ENCODE measurements at places on chromosomes 16 and 17.

- peaks cover 4% of the 10 kb centered on the region for H3K36me3 ChIP-seq
- peaks cover 15% of the 10 kb centered on the region for H3K27me3 ChIP-seq
- DNase-seq, result peak; percentile 46
- peak overlapping the region; percentile 90 for H3K27ac ChIP-seq
Measured at GRCh38 chr17:49851387-49852291, 3.8 kb upstream of the TAC4 start.

- H3K27ac ChIP-seq, result no peak overlapping the region
- peaks cover 39% of the 10 kb centered on the region for H3K4me1 ChIP-seq
- H3K27me3 ChIP-seq, result peaks cover 54% of the 10 kb centered on the region
- no peak overlapping the region for H3K4me3 ChIP-seq
Measured at GRCh38 chr16:75377729-75378386, 55.4 kb downstream of the CFDP1 start.

- peaks cover 5% of the 10 kb centered on the region for H3K36me3 ChIP-seq
- H3K4me1 ChIP-seq, result peaks cover 22% of the 10 kb centered on the region
- no peak overlapping the region for H3K27ac ChIP-seq
- no peaks in the 10 kb centered on the region for H3K27me3 ChIP-seq
- no peak overlapping the region for H3K4me3 ChIP-seq
Measured at GRCh38 chr16:81554979-81555378, 110.4 kb downstream of the CMIP start.

DNA sequence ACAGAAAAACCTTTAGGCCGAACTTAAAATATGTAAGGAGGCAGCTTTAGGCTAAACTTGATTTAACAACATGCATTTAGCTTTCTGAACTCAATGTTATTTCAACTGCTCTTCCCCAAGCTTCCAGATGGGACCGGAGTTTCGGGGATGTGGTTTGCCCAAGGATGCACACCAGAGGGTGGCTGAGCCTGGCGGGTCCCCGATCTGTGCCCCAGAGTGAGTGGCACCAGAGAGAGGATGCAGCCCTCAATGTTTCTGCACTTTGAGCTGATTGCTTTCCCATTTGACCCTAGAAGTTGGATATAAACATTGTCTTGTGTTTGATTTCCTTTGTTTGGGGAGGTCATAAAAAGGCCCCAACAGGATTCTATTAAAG, 348.0 kb upstream of the TNRC6C start:
- DNase-seq, result no peak
- no peaks in the 10 kb centered on the region for H3K27me3 ChIP-seq
- H3K36me3 ChIP-seq, result peaks cover 4% of the 10 kb centered on the region
- peaks cover 20% of the 10 kb centered on the region for H3K4me1 ChIP-seq
- peak overlapping the region; percentile 63 for H3K4me3 ChIP-seq

DNA sequence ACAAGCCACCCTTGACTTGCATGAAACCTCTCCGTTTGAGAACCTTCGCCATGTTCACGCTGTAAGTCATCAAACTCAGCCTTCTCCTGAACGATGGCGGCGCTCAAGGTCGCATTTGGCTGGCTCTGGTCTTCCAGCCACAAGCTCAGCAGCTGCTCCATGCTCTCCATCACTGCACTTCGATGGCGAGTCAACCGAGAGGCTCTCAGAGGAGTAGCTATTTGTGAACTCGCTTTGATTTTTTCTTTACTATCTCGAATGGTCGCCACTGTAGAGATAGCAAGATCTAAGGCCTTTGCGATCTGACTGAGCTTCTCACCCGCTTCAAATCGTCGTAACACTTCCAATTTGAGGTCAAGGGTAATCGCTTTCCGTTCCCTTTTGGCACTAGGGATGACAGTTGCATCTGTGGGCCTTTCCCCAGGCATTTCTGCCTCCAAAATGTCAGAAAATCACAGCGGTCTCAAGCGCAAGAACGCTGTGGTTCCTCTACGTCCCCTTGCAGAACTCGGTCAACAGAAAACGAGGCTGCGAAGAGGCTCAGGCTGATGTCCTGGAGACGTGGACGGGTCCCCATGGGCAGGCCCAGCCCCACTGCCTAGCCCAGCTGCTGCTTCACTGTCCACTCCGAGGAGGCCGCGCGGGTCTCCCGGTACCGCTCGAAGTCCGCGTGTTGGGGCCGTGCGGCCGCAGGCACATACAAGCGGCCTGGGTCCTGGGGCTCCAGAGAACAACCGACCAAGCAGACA, 23.1 kb downstream of the DEF8 start:
- peak overlapping the region; percentile 99 for H3K27ac ChIP-seq
- H3K4me3 ChIP-seq, result peak overlapping the region; percentile 100
- peaks cover 26% of the 10 kb centered on the region for H3K4me1 ChIP-seq
- H3K36me3 ChIP-seq, result peaks cover 21% of the 10 kb centered on the region

GRCh38 chr17:77571155-77571981, 387.1 kb upstream of the TNRC6C start:
- no peak for DNase-seq
- H3K4me1 ChIP-seq, result peaks cover 8% of the 10 kb centered on the region
- H3K4me3 ChIP-seq, result peak overlapping the region; percentile 70
- H3K27me3 ChIP-seq, result peaks cover 42% of the 10 kb centered on the region
- H3K36me3 ChIP-seq, result no peaks in the 10 kb centered on the region

DNA sequence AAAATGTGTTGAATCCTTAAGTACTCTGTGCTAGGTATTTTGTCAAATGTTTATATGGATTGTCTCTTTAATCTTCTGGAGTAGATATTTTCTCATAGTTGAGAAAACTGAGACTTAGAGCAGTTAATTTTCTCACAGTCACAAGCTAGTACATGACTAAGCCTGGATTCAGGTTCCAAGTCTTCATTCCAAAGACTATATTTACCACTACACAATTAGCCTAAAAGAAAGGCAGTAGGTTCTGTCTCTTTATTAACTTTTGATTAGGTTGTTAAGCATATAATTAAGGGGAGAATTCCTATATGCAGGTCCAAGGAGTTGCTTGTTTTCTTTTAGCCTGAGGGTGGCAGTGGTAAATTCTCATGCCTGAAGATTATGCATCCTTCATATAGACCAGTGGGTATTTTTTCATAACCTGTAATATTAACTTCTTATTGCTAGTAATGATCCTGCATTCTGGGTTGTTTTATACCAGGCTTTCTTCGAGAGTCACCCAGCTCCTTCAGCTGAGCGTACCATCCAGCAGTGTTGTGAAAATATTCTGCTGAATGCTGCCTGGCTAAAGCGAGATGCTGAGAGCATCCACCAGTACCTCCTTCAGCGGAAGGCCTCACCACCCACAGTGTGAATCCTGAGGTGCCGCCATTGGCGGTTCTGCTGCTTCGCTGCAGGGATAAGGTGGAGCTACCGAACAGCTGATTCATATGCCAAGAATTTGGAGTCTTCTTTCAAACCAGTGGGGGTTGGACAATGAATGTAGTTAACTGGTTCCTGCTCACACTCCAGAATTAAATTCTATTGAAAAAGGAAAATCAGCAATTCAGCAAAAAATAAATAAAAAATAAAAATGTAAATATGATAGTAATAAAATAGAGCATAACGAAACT, 28.2 kb upstream of the KPNB1 start:
- peaks cover 30% of the 10 kb centered on the region for H3K36me3 ChIP-seq
- DNase-seq, result no peak
- no peaks in the 10 kb centered on the region for H3K27me3 ChIP-seq

- H3K27me3 ChIP-seq, result peaks cover 15% of the 10 kb centered on the region
- H3K4me1 ChIP-seq, result peaks cover 30% of the 10 kb centered on the region
- no peak overlapping the region for H3K27ac ChIP-seq
Measured at GRCh38 chr17:63988127-63988478, 10.0 kb upstream of the PRR29 start.

DNA sequence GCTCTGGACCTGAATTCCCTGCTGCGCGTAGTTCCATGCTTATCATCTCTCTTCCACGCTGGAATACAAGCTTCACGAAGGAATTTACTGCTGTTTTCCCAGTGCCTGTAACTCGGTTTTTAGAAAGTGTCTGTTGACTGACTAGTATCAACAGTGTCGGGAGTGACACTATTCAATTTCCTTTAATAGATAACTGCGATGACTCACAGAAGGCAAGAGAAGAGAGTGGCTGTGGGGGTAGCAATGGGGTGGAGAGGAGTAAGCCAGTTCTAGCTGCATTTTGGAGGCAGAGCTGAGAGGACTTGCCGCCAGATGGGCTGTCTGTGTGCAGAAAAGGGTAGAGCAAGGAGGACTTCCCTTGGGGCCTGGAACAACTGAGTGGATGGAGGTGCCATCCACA, 25.2 kb downstream of the B4GALNT2 start:
- H3K4me1 ChIP-seq, result no peaks in the 10 kb centered on the region
- no peak overlapping the region for H3K27ac ChIP-seq
- H3K36me3 ChIP-seq, result no peaks in the 10 kb centered on the region

DNA sequence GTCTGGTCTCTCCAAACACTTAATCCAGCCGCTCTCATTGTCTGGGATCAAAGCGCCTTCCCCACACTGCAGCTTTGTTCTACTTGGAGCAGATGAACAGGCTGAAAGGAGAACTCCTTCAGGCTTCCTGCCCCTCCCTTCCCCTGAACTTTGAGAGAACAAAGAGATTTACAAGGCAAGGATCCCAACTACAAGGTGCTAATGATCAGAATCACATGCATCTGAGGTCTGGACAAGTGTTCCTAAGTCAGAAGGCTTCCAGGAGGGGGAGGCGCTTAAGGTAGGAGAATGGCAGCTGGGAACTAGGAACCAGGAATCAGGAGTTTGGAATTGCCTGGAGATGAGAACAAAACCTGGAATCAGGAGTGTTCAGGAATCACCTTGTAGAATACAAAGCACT, 606.3 kb upstream of the CDH11 start:
- no peak overlapping the region for H3K27ac ChIP-seq
- H3K4me3 ChIP-seq, result no peak overlapping the region
- no peak for DNase-seq
- H3K27me3 ChIP-seq, result no peaks in the 10 kb centered on the region

GRCh38 chr17:19553036-19553435, 19.4 kb downstream of the SLC47A1 start:
- DNase-seq, result no peak
- no peak overlapping the region for H3K27ac ChIP-seq
- no peak overlapping the region for H3K4me3 ChIP-seq
- H3K36me3 ChIP-seq, result no peaks in the 10 kb centered on the region
- H3K4me1 ChIP-seq, result no peaks in the 10 kb centered on the region

GRCh38 chr16:57795431-57795878, 6.8 kb downstream of the KIFC3 start:
- H3K27ac ChIP-seq, result no peak overlapping the region
- H3K36me3 ChIP-seq, result no peaks in the 10 kb centered on the region
- peaks cover 19% of the 10 kb centered on the region for H3K27me3 ChIP-seq
- no peak overlapping the region for H3K4me3 ChIP-seq
- H3K4me1 ChIP-seq, result peaks cover 13% of the 10 kb centered on the region

DNA sequence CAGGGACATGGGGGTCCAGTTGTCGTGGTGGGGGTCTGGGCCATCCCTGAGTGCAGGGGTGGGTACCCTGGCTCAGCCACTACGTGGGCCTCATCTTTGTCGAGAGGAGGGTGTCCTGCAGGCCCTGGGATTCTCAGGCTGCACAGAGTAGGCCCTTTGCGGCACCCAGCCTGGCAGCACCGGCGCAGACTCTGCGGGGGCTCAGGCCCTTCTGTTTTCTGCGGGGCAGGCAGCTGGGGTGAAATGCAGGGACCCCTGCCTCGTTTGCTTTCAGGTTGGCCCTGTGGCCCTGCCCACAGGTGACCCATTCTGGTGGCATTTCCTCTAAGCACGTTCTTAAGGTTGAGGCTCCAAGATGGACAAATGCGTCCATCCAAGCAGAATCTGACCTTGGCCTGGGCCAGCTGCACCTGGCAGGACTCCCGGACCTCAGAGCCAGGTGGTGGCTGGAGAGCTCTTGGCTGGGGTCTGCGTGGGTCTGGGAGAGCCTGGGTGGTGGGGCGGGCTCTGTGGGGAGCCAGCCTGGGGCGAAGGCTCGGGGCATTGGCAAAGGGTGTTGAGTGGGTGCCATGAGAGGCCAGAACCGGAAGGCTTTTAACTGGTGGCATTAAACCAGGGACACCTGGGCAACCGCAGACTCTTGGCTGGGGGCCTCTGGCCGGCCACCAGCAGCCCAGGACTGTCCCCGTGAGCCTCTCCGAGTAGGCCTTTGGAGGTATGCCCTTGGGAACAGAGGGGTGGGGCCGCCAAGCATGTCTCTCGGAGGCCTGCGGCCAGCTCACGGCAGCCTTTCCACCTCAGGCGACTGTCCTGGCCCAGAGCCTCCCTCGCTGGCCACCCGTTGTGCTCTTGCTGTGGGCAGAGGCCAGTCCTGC, 16.9 kb downstream of the PRSS27 start:
- H3K27me3 ChIP-seq, result no peaks in the 10 kb centered on the region
- peaks cover 4% of the 10 kb centered on the region for H3K36me3 ChIP-seq
- DNase-seq, result no peak
- no peaks in the 10 kb centered on the region for H3K4me1 ChIP-seq
- H3K27ac ChIP-seq, result no peak overlapping the region
- no peak overlapping the region for H3K4me3 ChIP-seq

DNA sequence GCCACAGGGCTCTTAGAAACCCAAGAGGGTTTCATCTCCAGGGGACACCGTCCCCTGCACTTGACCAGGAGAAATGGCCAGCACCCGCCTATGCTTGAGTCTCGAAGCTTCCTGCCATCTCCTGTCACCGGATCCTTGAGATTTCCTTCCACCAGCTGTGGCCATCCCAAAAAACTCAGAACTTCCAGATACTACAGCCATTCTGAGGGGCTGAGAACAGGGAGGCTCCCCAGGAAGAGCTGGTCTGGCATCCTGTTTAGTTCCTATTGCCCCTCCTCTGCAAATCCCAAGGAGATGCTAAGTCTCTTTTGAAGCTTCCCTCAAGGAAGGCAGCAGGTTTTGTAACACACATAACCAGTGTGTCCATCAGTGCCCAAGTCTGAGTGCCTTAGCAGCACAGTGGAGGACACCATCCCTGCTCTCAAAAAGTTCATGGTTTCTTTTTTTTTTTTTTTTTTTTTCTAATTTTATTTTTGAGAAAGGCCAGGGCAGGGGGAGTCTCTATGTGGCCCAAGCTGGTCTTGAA, 2.0 kb downstream of the UBALD2 start:
- peaks cover 47% of the 10 kb centered on the region for H3K36me3 ChIP-seq
- peaks cover 51% of the 10 kb centered on the region for H3K4me1 ChIP-seq
- peak overlapping the region; percentile 94 for H3K4me3 ChIP-seq
- no peaks in the 10 kb centered on the region for H3K27me3 ChIP-seq
- H3K27ac ChIP-seq, result peak overlapping the region; percentile 95

DNA sequence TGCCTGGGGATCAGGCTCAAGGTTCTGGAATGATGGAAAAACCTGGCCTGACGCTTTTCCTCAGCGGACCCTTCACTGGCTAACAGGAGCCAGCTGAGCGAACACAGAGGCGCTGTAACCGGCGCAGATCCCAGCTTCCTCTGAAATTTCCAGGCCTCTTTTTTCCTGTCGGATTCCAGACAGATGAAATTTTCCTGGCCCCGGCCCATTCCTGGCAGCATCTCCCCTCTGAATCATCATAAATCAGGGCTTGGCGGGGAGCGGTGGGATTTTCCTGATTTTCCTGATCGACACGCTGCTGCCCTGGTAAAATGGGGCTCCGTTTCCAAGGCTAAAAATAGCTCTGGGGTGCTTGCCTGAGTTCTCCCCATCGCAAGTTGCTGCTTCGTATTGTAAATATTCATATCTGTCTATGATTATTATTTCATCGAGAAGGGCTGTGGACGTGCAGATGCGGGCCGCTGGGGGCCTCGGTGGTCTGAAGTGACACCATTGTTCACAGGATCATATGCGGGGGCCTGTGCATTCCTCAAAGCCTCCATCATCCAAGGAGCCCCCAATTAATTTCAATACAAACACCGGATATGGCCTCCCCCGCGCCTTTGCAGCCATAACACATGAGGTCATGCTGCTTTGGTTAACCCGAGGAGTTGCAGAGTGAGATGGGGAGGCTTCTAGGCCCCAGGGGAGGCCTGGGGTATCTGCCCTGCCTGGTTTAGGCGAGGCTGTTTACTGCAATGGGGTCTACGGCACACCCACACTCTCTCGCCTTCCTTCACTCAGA, 45.8 kb upstream of the ETV4 start:
- H3K27me3 ChIP-seq, result no peaks in the 10 kb centered on the region
- H3K36me3 ChIP-seq, result no peaks in the 10 kb centered on the region
- no peak overlapping the region for H3K27ac ChIP-seq
- DNase-seq, result no peak
- H3K4me3 ChIP-seq, result no peak overlapping the region

All from T-helper 2 cell treated with Interferon-gamma antibody and Interleukin-4, amounts not matched to agents 5 μg/mL and 100 μg/mL, for 36 hours (primary cell).